AG09319 (cell line): ENCODE measurements at places on chromosomes 4 and X.

- no peak for DNase-seq
Observed at GRCh38 chr4:7539659-7540058, 104.9 kb upstream of the PSAPL1 start.

DNA sequence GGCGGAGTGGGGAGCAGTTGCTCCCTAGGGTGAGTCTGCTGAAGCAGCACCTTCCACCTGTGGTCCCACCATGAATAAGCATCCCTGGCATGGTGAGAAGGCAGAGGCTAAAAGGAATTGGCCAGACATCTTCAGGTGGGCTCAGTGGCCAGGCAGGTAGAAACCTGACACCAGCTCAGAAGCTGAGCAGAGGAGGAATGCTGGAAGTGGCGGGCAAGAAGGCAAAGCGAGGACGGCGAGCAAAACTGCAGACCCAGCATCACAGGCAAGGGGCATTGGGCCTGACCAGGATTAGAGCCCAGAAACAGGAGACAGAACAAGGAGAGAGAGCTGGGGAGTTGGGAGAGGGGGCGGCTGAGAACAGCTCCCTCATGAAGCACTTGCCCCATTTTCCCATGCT is 25.3 kb downstream of the TSC22D3 start:
- no peak for DNase-seq

- no peak for DNase-seq
Observed at GRCh38 chr4:184309241-184310170, 91.8 kb upstream of the ENPP6 start.

- DNase-seq: no peak
Observed at GRCh38 chrX:86407371-86407770, 259.1 kb downstream of the DACH2 start.

GRCh38 chrX:68703369-68703768 is 55.9 kb downstream of the STARD8 start:
- no peak for DNase-seq

DNA sequence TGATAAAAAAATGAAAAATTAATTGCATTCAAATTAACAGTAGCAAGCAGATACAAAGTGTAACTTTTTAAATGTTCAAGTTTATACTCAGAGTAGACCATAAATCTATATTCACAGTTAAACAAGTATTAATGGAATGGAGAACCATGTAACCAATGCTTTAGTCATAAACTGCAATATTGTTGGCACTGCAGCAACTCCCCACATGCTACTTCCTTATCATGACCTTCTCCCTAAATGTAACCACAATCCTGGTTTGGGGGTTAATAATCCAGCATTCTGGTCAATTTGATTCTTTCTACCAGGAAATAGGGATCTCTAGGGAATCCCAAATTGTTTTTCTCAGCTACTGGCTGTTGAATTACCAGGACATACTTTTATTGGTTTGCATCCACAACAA is 223.9 kb upstream of the DCAF8L1 start:
- DNase-seq: no peak

GRCh38 chr4:60944060-60944459 is 256.1 kb upstream of the ADGRL3 start:
- DNase-seq: no peak
